Left cardiac atrium (tissue), 4 donors: ENCODE measurements at places on chromosomes 3 and 15.

GRCh38 chr3:150105886-150106612 lies 135.4 kb upstream of the PFN2 start:
- no peak for DNase-seq

- DNase-seq, result no peak
Observed at GRCh38 chr3:1235526-1236120, 142.8 kb downstream of the CNTN6 start.

GRCh38 chr3:5160321-5160720 lies 27.2 kb upstream of the EDEM1 start:
- DNase-seq, result no peak

- no peak for DNase-seq
Observed at GRCh38 chr3:154242766-154243165, 81.5 kb downstream of the DHX36 start.

DNA sequence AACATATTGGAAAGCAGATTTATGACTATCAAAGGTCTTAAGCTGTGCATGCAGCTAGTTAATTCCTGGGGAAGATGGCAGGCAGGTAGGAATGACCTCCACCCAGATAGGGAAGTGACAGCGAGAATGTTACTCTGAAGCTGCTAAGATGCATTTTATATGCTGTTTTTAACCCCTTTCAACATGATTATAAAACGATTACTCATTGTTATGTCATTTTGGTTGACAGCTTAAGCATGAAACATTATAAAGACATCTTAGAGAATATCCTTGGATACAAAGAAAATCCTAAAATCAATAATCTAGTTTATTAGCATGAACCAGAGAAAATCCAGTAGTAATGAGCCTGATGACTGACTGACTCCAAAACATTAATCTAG lies 220.5 kb downstream of the NR1D2 start:
- no peak for DNase-seq

- DNase-seq, result no peak
Observed at GRCh38 chr3:30626443-30627180, 20.2 kb downstream of the TGFBR2 start.

DNA sequence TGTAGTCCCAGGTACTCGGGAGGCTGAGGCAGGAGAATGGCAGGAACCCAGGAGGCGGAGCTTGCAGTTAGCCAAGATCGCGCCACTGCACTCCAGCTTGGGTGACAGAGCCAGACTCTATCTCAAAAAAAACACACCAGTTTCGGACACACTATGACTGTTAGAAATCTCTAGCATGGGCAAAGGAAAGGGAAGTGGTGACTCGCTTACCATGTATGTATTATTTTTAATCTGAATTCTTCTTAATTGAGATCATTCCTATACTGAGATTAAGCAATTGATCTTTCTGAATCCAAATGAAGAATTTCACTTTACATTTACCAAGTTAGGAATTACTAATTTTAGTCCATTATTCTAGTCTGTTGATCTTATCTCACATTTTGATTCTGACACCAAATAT lies 459.2 kb upstream of the ALCAM start:
- DNase-seq, result no peak

GRCh38 chr15:41817781-41818180 lies 10.1 kb upstream of the JMJD7 start:
- DNase-seq, result no peak

DNA sequence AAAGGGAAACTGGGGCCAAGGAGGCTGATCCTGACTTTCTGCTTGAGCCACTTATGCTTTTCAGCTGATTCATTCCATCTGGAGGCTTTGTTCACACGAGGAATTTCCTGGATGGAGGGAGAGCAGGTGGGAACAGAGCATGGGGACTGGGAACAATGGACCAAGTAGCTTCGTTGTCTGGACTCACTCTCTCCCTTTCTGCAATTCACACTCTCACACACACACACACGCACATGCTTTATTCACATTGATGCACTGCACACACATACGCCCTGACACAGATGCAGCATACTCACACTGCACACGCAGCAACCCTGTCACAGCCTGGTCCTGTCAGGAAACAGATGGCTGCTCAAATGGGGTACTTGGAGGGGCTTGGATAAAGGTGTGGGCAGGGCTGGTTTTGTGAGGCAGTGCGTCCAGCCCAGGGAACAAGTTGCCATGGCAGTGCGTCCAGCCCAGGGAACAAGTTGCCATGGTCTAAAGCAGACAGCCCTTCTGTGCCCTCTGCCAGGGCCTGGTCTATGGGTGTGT lies 19.8 kb upstream of the CHCHD6 start:
- no peak for DNase-seq

DNA sequence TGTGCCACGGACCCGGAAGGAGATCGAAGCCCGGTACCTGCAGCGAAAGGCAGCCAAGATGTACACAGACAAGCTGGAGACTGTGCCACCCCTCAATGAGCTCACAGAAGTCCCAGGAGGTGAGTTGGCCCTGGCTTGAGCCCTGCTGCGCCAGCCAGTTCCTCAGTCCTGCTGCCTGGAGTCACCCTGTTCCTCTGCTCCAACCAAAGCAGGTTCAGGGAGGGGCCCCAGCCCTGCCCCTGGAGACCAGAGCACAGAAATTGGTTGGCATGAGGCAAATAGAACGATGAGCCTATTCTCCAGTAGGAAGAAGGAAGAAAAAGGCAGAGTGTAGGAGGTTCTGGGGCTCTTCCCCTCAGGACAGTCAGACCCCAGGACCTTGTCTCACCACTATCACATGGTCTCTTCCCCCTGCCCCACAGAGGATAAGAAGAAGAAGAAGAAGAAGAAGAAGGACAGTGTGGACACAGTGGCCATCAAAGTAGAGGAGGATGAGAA lies 8.0 kb downstream of the TMIE start:
- no peak for DNase-seq

DNA sequence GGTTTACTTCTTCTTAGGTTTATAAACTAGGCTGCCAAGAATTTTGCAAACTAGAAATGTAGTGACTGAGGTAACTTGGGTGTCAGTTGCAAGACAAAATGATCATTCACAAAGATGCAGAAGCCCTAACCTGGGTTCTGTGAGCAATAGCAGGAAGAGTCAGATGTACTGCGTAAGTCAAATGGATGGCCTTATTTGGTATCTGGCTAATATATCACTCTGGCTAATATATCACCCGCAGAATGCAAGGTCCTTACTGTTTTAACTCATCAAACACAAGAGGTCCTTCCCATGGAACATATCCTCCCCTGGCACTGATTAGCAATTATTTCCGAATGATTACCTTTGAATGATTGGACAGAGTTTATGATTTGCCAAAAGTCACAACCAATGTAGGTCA lies 37.4 kb downstream of the RBMS3 start:
- no peak for DNase-seq

GRCh38 chr3:114690911-114691310 lies 397.1 kb downstream of the TIGIT start:
- no peak for DNase-seq

DNA sequence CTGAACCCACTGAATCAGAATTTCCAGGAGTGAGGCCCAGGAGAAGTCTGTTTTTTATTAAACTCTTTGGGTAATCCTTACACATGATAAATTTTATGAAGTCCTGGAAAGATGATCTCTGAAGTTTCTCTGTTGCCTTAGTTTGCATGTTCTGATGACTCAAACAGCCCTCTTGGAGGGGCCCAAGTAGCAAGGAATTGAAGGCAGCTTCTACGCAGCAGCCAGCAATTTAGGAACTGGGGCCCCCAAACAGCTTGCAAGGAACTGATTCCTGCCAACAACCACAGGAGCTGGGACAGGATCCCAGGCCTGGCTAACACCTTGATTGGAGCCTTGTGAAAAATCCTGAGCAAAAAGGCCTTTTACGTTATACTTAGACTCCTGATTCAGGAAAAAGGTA lies 5.4 kb upstream of the ACP3 start:
- DNase-seq, result no peak

- no peak for DNase-seq
Observed at GRCh38 chr15:58856086-58856485, 77.4 kb downstream of the SLTM start.

- DNase-seq, result no peak
Observed at GRCh38 chr15:77384086-77384485, 35.8 kb downstream of the PEAK1 start.

DNA sequence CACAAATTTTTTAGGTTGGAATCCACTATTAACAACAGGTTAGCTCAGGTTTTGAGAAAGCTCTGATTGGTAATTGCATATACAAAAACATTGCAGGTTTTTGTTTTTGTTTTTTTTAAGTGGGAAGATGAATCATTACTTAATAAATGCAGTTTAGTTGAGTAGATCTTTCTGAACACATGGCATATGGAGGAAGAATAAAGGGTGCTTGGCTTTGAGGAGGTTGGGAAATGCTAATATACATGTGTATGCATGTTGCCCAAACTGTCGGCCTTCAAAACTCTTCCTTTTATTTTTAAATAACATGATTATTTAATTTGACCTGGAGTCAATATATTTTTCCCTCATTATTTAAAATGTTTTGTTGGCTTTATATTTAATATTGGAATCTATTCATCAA lies 32.8 kb downstream of the ZBTB38 start:
- DNase-seq, result no peak

- no peak for DNase-seq
Observed at GRCh38 chr3:16303037-16303575, 38.1 kb downstream of the OXNAD1 start.

DNA sequence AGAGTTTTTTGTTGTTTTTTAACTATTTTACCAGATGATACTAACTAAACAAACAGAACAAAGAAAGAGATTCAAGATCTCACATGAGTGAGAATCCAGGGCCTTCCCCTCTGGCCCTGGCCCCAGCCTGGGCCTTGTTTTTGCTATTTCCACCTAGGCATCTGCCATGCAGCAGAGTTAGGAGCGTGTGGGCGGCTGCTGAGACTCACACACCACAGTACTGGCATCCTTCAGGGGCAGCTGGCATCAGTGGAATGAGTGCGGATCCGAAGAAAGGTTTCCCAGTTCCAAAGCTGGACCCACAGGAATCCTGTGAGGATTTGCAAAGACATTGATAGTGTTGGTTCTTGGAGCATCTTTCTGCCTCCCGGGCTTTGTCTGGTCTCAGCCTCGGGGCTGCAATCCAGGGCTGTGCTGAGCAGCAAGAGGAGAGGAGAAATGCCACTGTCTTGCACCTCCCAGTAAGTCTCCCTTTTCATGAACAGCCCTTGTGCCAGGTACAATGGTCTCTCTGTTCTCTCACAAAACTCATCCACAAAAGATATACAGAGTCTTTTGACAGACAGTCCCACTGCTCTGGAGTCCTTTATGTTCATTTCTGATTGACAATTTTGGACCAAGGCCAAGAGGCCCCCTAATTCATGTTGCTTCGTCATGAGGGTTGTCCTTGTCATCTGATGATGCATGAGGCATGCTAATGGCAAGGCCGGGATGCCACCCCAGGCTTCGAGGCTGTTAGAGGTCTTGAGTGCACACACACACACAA lies 46.6 kb downstream of the APH1B start:
- no peak for DNase-seq

DNA sequence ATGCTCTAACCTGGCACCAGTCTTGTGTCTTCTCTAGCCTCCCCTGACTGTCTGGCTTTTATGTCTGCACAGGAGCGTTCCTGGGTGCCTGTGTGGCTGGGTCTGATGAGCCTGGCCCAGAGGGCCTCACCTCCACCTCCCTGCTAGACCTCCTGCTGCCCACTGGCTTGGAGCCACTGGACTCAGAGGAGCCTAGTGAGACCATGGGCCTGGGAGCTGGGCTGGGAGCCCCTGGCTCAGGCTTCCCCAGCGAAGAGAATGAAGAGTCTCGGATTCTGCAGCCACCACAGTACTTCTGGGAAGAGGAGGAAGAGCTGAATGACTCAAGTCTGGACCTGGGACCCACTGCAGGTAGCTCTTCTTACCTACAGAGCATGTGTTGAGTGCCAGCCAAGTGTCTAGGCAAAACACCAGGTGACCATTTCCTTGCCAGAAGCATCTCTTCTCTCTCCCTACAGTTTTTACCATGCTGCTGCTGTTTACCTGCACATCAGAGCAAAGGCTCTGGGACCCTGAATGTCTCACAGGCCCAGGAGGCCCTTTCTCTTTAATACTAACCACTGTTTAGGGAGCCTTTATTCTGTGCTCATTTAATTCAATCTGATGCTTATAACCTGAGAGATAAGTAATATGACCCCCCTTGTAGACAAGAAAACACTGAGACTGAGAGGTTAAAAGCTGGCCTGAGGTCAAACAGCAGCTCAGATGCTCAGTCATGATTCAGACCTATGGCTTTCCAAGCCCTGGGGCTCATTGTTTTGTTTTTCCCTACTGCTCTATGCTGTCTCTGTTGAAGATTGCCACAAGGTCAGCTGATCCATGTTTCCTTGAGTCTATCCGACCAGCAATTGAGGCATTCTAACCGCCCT lies 10.4 kb downstream of the PODXL2 start:
- no peak for DNase-seq

DNA sequence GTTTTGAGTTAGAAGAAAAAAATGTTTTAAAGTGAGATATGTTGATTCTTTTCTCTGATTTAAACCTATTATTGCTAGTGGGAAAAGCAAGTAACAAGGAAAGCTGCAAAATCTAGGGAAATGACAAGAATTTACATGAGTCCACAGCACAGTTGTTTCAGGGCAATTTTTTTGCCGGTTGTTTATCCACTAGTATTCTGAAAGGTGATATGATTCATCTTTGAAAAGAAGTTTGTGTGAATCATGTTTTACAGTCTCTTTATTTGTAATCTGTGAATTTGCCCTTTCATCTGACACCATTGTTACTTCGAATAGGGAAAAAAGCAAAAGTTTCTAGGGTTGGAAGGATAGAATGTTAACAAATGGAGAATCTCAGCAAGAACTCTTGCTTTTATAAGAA lies 894.7 kb downstream of the OTOL1 start:
- DNase-seq, result no peak

DNA sequence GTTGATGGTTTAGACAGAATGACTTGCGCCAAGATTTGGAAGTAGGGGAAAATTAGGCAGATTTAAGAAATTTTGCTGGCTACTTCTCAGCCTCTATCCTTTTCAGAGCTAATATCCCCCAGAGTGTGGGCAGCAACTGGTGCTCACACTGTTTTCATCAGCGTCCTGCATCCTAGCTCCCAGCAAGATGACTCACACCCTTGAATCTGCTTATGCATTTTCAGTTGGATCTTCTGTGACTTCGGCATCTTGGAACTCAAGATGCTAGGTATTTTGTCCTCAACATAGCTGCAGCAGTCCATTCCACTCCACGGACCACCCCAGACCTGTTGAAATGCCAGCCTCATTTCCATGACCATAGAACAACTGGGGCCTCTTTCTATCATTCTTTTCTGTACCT lies 336.1 kb upstream of the NR2F2 start:
- no peak for DNase-seq

- peak; percentile 30 for DNase-seq
Observed at GRCh38 chr15:73539212-73540128, 93.7 kb downstream of the NPTN start.

DNA sequence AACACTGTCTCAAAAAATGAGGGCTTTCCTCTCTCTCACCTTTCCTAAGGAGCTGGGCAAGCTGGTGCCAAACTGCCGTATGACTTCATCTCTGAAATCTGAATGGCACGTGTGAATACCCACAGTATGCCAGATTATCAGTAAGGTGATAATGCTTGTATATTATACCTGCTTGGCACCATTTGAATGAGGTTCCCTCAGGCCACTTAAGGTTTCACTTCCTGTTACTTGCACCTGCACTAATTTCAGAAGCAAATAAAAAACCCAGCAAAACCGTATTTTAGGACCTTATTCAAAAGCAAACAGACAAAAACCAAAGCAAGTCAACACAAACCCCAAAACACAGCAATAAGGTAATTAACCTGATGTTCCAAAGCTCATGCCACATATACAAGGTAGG lies 19.7 kb downstream of the FOXP1 start:
- no peak for DNase-seq

GRCh38 chr15:43105077-43105736 lies 631 bp downstream of the UBR1 start:
- DNase-seq, result no peak

- no peak for DNase-seq
Observed at GRCh38 chr3:21934591-21934990, 183.6 kb upstream of the ZNF385D start.
